GM13976 (cell line): ENCODE measurements at places on chromosomes 5 and 9.
A peak's percentile ranks its signal among the peaks of the same experiment; 100 is the strongest.

DNA sequence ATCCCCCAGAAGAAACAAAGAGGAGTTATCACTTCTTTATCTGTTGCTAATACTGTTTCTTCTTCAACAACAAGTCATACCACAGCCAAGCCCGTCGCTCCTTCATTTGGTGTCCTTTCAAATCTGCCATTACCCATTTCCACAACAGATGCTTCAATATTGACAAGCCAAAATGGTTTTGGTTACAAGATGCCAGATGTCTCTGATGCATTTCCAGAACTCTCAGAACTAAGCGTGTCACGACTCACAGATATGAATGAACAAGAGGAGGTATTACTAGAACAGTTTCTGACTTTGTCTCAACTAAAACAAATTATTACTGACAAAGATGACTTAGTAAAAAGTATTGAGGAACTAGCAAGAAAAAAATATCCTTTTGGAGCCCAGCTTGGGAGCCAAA is 16.0 kb upstream of the HAND1 start:
- no peak for DNase-seq

- DNase-seq: no peak
Measured at GRCh38 chr5:174064171-174064570, 18.7 kb downstream of the NSG2 start.

DNA sequence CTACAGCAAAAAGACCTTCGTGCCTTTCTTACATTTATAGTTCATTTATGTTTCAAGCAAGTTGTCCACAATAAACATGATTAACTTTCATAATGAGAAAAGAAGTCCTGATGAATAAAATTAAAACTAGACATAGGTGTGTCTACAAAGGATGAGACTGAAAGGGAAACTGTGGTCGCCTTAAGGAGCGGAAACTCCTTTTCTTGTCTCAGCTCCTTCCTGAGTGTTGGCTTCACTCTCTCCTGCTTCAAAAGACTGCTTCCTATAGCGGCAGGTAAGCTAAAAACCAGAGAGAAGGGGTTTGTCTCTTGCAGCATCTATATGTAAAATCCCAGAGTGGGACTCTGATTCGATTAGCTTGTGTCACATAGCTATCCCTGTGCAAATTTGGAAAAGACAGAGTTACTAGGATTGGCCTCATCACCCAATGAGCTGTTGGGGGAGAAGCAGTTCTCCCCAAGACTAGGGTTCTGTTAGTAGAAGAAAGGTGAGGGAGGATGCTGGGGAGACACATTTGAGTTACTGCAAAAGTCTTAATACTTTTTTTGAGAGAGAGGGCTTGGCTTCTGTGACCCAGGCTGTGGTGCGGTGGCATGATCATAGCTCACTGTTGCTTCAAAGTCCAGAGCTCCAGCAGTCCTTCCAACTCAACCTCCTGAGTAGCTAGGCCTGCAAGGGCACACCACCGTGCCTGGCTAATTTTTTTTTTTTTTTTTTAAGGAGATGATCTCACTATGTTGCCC is 16.8 kb upstream of the CTSL start:
- DNase-seq: no peak

DNA sequence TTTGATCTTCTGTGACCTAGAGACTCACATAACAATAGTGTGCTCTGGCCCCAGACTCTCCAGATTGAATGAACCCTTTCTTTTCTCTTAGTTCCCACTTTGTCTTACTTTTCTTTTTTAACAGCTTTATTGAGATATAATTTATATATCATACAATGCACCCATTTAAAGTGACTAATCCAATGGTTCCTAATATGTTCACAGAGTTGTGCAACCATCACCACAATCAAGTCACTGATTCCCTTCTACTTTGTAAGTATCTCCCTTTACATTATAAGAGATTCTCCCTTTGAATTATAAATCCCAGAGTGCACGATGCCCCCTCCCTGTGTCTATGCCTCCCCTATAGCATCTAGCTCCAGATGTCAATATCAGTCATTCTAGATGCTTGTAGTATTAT is 172.4 kb downstream of the HINT1 start:
- DNase-seq: no peak

- DNase-seq: no peak
Measured at GRCh38 chr5:145796318-145796717, 38.8 kb downstream of the PRELID2 start.

- DNase-seq: no peak
Measured at GRCh38 chr5:59760785-59761348, 132.7 kb downstream of the PDE4D start.

- DNase-seq: peak; percentile 40
Measured at GRCh38 chr5:78983601-78984438, 1.3 kb downstream of the ARSB start.

DNA sequence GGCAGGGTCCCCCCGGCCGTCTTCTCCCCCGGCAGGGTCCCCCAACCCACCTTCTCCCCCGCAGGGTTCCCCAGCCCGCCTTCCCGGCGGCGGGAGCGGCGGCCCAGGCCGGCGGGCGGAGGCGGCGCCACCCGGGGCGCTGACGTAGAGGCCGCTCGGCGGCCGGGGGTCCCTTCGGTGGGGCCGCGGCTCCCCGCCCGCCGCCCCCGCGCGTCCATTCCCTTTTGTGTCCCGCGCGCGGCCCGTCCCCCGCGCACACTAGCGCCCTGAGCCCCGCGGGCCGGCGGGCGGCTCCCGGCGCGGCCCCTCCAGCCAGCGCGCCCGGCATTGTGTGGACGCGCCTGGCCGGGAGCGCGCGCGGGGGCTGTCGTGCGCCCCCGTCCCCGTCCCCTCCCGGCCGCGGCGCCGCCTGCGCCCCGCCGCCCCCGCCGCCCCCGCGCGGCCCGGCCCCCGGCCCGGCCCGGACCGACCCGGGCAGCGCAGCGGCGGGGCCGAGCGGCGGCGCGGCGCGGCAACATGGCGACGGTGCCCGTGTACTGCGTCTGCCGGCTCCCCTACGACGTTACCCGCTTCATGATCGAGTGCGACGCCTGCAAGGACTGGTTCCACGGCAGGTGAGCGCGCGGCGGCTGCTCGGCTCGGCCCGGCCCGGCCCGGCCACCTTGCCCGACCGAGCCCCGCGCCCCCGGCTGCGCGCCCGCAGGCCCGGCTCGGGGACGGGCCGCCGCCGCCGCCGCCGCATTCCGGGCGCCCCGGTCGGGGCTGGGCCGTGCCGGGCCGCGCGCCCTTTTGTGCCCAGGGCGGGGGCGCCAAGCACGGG is at the start of gene PHF2:
TSS of gene PHF2 (plus strand) at position 327 of the 820 bp plus-strand sequence. CDS start at position 517, 190 bp downstream.
- DNase-seq: peak; percentile 78

DNA sequence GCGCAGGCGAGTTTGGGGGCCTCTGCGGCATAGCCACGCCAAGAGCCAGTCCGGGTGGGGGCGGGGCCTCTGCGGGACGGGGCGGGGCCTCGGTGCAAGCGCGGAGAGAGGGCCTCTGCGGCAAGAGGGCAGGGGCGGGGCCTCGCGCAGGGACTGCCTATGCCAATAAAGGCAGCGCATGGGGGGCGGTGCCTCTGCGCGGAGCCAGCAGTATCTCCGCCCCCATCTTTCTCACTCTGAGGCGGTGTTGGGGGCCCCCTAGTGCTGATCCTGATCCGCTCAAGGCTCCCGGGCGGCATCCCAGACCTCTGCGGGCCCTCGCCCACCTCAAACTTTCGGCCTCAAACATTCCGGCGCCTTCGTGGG is 9.2 kb upstream of the GPRIN1 start:
- peak; percentile 93 for DNase-seq

- DNase-seq: no peak
Measured at GRCh38 chr9:74006935-74007334, 490.2 kb upstream of the RORB start.

GRCh38 chr9:113887436-113887835 is 11.3 kb downstream of the ZNF618 start:
- no peak for DNase-seq

DNA sequence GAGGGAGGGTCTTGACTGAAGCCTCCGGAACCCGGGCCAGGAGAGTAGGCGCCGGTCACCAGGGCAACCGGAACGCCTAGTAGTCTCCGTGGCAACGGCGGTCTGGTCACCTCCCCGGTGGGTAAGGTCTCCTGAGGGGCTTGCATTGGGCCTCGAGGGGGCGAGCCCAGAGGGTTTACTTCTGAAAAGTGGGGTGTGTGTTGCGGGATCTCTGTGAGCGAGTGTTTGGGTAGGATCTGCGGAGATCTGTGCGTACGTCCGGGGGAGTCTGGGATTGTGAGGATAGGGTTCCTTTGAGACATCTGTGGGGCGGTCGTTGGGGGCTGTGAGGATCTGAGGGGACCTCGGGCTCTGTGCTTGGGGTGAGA is at the start of gene FAM221B:
TSS of gene FAM221B (minus strand) at position 17 of the 368 bp plus-strand sequence. CDS start 2,571 bp downstream, outside the sequence.
- DNase-seq: no peak

DNA sequence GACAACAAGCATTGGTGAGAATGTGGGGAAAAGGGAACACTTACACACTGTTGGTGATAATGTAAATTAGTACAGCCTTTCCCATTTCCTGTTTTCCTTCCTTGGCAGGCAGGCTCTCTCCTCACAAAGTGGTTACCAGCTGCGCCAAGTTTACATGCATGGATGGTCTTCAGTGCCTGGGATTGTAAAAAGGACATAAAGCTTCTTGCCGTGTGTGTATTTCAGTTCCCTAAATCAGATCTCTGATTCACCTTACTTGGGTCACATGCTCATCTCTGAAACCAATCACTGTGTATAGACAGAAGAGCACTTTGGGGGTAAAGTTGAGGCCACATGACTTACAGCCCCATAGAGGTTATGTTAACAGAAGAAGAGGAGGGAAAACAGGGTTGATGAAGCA is 92.8 kb downstream of the CAVIN4 start:
- DNase-seq: no peak

GRCh38 chr9:105053209-105053652 is 125.3 kb upstream of the ABCA1 start:
- DNase-seq: no peak

DNA sequence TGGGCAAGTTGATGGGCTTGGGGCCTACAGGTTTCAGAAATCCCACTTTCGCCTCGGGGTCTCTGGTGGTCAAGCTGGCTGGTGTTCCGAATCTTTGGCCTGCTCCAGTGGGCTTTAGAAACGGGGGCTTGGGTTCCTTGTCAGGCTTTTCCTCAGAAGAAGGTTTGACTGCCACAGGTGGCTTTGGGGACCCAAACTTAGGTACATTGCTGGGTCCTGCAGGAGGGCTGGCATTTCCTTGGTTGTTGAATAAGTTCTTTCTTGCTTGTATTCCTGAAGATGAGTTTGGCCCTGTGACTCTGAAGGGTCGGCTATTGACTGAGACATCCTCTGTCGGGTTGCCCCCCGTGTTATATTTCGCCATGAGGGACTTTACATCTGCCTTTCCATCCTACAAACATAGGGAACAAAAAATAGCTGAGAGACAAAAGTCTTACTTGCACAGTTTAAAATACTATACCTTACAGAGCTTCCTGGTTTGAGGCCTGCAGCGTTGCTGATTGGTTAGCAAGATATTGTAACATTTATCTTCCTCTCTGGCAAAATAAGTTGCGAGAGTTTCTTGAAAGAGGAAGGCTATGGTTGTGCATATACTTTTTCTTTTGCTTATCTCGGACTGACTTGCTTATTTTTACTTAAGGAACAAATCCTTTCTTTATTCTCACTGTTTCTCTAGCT is 16.6 kb downstream of the FYB1 start:
- DNase-seq: no peak

- DNase-seq: no peak
Measured at GRCh38 chr5:109529520-109529919, 119.7 kb upstream of the PJA2 start.

GRCh38 chr5:126752081-126752785 is 24.7 kb upstream of the LMNB1 start:
- no peak for DNase-seq

DNA sequence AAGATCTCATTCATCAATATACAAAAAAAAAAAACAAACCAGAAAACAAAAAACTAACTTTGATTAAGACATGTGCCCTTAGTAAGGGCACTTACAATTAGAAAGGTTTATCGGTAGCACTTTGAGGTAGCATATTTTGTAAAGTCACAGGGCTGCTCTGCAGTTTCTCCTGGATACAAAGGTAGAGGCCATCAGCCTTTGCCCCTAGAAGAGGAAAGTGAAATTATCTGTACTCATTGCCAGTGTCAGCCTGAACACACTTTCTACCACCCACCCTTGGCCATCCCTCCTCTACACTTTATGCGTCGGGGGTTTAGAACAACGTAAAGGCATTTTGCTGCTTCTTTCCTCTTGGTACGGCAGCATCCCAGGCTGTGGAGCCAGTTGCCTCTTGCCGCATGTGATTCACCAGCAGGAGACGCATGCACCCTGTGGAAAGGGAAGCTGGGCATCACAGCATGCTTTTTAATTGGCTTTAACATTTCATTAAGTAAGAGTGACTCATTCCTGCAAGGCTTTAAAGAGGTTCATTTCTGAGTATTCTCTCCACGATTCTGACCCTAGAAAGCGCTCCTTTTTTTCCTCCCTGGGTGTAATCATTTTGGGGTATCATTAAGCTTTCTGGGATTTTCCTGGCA is 84.6 kb downstream of the CEMIP2 start:
- DNase-seq: no peak

DNA sequence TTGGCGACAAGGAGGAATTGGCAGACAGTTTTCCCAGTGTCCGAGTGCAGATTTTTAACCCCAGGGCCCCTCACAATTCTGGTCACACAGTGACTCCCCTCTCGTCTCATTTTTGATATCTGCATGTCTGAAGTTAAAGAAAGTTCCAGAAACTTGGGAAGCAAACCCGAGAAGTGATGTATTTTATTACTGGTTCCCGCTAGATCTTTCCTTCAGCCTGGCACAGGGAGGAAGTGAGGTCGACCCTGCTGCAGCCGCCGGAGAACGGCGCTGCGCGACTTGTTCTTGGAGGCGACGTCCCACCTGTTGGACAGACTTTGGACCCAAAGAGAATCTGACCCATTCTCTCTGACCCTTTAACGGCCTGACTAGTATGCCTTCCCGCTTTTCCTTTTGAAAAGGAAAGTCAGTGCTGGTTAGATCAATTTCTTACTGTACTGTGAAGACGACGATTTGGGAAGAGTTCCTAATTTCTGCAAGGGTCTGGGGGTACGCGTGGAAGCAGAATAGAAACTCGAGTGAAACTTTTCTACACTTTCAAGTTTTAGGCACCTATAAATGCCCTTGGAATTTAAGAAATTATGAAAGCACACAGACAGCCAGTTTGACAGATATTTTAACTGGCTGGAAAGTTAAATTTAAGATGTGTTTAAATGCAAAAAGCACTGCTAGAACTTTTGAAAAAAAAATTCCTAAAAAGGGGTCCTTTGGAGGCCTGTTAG is 744 bp downstream of the OTULIN start:
- DNase-seq: no peak

DNA sequence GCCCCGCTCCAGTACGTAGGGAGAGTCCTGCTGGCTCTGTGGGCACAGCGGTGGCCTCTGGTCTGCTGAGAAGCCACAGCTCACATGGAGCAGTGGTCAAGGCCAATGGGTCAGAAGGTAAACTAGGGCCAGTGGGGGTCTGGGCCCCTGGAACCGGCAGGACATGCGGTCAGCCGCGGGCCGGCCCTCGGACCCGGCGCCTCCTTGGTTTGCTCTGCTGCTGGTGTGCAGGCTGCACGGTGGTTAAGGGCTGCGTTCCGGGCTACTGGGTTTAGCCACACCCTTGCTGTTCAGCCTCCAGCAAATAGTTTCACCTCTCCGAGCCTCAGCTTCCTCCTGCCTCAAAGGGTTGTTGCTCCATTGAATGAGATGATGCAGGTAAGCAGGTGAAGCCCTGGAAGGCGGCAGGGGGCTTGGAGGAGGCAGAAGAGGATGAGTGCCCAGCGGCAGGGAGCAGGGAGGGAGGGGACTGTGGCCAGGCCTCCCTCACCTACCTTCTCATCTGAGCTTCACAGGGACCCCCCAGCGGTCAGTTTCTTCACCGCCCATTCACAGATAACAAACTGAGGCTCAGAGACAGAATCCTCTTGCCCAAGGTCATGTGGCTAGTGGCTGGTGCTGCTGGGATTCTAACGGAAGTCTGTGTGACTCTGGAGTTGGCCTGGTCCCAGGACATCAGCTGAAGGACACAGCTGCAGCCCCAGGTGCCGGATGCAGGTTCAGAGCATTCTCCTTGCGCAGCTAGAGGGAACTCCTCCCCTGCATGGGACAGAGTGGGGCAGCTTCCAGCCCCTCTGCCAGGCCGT is 3.7 kb upstream of the COL5A1 start:
- DNase-seq: no peak
